ENCODE measurements at places on chromosomes 5 and 9.

DNA sequence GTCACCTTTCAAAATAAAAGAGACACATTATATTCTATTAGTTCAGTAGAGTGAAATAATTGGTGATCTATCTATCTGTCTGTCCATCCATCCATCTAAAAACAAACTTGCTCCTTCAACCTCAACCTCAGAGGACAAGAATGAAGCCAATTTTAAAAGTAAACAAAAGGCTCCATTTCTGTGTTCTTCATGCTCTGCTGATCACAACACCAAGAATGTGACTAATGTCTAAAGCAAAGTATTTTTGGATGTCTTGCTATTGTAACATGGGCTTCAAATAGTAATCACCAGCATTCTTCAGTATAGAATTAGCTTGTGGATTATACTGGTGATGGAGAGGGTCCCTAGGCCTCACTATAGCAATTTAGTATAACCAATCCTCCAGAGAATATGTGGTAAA is 1304.4 kb downstream of the MAT2B start:
- DNase-seq: no peak

GRCh38 chr5:43571237-43571636 is 14.4 kb upstream of the PAIP1 start:
- DNase-seq: no peak

GRCh38 chr5:52735139-52735538 is 52.6 kb upstream of the ITGA1 start:
- DNase-seq: no peak

DNA sequence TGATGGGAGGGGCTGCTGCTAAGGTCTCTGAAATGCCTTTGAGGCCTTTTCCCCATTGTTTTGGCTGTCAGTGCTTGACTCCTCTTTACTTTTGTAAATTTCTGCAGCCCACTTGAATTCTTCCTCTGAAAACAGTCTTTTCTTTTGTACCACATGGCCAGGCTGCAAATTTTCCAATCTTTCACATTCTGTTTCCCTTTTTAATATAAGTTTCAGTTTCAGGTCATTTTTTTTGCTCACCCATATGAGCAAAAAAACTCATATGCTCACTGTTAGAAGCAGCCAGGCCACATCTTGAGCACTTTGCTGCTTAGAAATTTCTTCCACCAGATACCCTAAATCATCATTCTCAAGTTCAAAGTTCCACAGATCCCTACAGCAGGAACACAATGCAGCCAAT is 234.6 kb upstream of the ADRA1B start:
- no peak for DNase-seq

DNA sequence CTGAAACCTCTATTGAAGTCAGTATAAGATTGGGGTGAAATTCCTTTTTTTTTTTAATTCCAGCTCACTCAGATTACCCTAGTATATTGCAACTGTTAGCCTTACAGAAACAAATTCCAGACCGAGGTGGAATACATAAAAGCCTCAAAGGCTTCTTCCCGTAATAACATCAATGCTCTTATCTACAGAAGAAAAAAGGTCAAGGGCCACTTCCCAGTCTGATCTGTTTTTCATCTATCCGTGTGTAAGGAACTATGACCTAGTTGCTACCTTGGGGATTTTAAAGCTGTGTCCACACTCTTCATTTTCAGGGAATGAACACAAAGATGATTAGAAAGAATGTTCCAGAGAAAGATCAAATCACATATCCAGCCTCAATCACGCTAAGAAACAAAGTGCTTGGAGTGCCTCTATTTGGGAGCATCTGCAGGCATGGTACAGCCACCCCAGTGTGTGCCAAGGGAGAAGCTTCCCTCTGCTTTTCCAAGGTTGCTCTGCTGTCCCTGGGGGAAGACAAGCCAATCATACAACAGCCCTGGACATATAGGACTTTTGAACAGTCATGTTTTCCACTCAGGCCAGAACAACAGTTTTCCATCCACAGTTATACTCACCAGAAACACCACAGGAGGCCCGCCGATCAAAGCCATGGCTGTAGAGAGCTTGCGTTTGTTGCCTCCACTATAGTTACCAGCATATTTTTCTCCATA is 23.5 kb downstream of the NIPSNAP3B start:
- DNase-seq: no peak

GRCh38 chr5:112692472-112692871 is 45.2 kb upstream of the APC start:
- DNase-seq: no peak

- DNase-seq: peak; percentile 31
Observed at GRCh38 chr9:33517373-33517772, 6.7 kb upstream of the ANKRD18B start.

- no peak for DNase-seq
Observed at GRCh38 chr9:136625101-136626065, 37.3 kb upstream of the EGFL7 start.

- no peak for DNase-seq
Observed at GRCh38 chr9:8514760-8515159, 715.2 kb upstream of the DMAC1 start.

DNA sequence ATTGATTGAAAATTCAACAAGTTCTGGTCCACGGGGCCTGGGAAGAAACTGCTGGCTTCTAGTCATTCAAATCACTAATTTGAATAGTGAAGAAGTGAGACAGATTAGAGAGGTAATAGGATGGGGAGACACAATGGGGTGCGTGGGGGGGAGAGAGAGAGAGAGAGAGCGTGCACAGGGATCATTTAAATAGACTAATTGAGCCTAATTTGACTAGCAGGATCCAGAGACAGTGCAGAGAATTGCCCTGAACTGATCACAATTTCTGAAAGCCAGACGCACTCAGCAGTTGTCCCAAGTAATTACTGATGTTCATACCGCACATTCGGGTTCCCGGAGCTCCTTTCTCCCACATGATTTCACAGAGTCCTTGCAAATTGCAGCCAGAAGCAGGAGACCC is 50.3 kb upstream of the C5orf58 start:
- DNase-seq: no peak

DNA sequence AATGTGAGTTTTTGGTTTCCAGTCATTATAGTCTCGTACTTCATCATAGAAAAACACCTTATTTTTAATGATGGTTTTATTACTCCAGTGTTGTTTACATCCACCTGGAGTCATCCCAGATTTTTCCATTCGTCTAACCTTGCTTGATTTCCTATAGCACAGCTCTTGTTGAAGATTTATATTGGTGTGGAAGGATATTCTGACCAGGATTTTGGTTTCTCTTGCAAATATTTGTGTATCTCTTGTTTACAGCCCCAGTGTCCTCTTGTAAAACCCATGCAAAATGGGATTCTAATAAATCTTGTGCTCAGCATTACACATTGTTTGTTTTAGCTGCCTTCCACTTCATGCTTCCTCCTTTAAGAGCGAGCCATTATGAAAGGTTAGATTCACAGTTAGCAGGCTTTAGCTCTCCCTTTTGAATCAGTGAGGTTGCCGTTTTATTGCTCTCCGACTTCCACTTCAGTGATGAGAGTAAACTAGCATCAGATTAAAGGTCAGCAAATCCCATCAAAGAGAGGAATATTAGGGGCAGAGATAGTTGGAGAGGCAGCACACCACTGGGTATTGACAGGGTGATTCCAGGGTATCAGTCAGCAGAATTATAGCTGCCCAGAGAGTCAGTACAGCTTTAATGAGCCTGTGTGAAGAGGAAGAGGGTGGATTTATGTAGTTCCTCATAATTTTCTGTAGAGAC is 157.1 kb downstream of the PBX3 start:
- no peak for DNase-seq

- DNase-seq: no peak
Observed at GRCh38 chr5:52998552-52999313, 9.6 kb downstream of the ITGA2 start.

DNA sequence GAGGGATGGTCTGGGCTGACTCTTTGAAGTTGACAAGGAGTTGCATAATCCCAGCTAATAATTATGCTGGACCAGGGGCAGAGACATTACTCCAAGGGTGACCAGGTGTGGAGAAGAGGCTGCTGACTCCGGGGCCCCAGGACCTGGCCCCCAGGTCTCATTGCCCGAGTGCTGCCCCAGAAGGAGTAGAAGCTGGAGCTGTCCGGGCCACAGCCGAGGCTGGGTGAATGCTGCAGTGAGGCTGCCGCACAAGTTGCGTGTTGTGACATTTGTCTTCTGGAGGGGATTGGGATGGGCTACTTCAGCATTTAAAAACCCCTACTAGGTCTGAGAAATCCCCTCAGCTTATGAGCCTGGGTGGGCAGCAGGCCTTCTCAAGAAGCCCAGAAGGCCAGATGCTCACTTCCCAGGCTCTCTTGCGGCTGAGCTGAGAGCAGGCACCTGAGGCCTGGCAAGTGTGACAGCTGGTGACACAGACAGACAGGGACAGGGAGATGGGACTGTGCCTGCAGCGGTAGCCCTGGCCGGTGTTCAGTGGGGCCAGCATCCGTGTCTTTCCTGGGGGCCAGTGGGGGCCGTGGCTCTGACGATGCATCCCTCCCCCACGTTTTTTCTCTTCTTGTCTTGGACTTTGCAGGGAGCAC is 122.8 kb downstream of the KCNIP1 start:
- no peak for DNase-seq

DNA sequence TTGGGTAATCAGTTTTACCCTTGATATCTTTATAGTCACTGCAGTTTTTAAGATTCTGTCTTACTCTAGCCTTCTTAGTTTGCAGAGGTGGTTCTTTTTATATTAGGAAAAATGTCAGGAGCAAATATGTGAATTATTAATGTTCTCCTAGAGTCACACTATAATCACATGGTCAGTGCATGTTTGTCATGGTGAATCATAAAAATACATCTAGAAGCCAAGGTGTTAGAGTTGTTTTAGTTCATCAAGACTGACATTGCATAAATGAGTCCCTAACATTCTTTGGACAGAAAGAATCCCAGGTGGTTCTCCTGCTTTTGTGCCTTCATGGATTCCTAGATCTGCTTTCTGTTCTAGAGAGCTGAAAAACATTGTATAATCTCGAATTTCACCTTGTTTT is 22.9 kb downstream of the ATG10 start:
- no peak for DNase-seq

DNA sequence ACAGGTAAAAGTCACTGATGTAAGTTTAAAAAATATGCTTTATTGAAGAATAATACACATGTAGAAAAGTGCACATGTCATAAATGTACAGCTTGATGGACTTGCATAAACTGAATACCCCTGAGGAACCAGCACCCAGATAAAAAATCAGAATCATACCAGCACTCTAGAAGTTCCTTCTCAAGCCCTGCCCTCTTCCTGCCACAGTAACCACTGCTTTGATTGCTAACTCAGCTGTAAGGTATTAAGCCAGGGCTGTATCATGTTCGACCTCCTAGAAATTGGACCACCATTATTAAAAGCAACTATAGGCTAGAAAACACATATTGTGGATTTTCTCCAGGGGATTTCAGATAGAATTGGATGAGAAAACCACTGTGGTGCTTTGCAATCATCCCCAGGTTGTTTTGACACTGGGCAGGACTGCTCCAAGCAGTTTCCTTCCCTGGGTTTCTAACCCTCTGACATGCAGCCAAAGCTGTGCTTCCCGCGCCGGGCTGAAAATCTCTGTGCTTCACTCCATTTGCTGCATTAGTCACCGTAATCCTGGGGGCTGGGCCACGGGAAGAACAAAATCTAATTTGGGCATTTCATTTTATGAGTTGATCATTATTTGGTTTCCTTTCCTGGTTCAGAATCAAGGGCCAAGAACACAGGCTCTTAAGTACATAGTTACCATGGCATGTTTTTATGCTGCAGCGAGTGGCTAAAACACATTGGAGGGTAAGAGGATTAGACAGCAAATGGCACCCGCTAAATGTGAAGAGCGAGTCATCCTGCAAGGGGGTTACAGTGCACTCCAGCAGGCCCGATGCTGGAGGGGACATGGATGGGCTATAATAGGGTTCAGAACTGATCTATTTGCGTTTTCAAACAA is 139.4 kb upstream of the IL12B start:
- DNase-seq: peak; percentile 49

GRCh38 chr5:73443829-73444498 is 4.6 kb downstream of the FOXD1 start:
- DNase-seq: no peak

- DNase-seq: no peak
Observed at GRCh38 chr5:109469896-109470662, 60.3 kb upstream of the PJA2 start.

- no peak for DNase-seq
Observed at GRCh38 chr5:10702911-10703491, 58.0 kb downstream of the DAP start.
